ENCODE measurements at places on chromosomes 5 and 9. TPM values are rescaled to one million over a fixed set of nuclear protein-coding genes. Genes with fewer than 3 reads are reported as not detected.

PAEP gene
- not detected for polyA plus RNA-seq

GRCh38 chr9:108219664-108220063, 636.1 kb downstream of the ACTL7B start:
- DNase-seq, result no peak

DNA sequence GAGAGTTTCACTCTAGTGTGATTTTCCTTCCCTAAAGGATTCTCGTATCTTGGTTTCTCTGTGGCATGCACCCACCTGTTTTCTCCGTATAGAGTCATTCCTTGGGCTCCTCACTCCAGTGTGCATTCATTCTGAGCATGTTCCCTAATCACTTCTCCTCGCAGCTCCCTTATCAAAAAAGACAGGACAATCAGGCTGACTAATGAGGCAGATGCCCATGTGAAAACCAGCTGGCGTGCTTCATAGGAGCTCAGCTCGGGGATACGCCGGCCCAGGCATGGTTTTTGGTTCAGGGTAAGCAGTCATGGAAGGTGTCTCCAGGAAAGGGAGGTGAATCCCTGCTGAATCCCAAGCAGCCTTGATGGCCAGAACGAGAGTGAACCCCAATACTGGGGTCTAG, 41.2 kb upstream of the INSYN2B start:
- no peak for DNase-seq

DNA sequence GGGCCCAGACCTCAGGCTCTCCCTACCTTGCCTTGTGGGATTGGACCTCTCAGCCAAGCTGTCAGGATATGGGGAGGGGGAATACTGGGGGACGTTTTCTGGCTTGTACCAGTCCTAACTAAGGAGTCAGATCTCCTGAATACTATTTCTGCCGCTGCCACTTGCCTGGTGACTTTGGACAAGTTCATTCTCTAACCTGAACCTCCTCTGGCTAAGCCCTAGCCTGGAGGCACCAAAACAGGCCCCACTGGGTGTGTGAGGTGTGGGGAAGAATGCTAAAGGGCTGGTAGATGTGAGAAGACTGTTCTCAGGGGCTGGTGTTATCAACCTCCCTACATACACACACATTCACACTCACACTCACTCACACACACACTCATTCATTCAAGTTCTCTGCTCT, 1.1 kb downstream of the SLC6A7 start:
- no peak for DNase-seq

Data from small intestine (tissue), 16 donors.